ENCODE measurements at places on chromosomes 2 and 18. TPM values are rescaled to one million over a fixed set of nuclear protein-coding genes. Genes with fewer than 3 reads are reported as not detected.
A peak's percentile ranks its signal among the peaks of the same experiment; 100 is the strongest.

DNA sequence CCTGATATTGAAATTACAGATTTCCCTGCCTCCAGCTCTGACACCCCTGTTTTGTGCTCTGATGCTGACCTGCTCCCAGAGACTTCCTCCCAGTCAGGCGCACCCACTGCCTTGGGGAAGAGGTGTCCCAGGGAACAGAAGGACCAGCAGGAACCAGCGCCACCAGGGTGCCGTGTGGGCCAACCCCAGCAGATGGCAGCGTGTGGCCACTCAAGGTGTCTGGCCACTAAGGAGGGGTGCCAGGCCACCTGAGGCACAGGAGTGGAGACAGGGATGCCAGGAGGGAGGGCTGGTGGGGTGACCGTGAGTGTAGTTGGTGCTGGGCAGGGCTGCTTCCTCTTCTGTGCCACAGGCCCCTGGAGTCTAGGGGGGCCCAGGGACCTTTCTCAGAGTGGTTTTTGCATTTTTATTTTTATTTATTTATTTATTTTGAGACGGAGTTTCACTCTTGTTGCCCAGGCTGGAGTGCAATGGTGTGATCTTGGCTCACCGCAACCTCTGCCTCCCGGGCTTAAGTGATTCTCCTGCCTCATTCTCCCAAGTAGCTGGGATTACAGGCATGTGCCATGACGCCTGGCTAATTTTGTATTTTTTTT lies 56.0 kb downstream of the TEX44 start:
- peak; percentile 86 for DNase-seq

DNA sequence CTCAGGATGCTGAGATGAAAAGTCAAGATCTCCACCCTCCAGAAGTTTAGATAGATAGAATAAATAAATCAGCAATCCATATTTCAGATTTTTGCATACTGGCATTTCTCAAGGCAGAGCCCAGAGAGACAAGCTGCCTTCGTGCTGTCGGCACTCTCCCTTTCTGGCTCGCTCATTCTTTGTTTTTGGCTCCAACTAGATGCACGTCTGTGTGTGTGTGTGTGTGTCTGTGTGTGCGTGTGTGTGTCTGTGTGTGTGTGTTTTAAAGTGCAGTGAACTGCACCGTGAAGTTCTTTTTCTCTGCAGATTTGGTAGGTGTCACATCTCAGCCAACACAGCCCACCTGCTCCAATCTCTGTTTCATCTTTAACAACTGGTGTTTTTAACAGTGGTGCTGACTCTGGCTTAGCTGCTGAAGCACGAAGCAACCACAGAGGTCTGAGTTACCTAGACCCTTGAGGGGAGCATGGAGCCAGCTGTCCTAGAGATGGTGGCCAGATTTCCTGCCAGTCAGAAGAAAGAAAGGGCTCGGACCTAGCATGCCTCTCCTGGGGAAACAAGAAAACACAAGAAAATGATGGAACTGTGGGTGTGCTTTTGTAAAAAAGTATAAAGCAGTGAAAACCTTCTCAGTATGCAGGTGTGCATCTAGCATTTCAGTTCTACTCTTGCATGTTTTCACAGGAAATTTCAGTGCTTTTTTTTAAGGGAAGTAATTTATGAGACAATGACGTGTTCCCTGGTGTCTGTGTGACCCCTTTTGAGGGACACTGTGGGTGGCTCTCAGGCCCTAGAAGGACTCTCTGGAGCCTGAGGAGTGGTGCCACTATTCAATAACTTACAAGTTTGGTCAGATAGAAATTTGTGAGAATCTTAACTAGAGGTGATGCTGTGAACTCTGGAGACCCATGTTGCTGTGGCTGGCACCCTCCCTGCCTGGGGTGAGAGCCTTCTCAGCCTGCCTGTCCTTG lies 364.3 kb downstream of the RNF144A start:
- no peak for DNase-seq

DNA sequence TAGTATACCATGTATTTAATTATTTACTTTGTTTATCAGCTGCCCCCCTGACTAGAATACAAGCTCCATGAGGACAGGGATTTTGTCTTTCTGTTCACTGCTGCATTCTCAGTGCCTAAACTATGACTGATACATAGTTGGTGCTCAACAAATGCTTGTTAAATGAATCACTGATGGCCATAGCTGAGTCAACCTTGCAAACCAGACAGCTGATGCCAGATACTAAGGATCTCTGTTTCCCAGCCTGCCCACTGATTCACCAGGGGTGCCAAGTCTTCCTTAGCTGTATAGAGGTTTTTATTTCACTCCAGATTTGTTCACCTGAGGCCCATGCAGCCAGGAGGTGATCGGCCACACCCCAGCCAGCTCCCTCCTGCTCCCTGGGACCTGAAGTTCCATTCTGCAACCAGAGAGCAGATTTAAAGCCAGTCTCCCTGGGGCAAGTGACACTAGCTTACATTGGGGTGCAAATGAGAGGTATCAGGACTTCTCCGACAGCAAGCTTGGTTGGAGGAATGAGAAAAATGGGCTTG lies 92.2 kb downstream of the C1QL2 start:
- peak; percentile 21 for DNase-seq

- no peak for DNase-seq
Measured at GRCh38 chr2:1004398-1004797, 53.7 kb downstream of the SNTG2 start.

DNA sequence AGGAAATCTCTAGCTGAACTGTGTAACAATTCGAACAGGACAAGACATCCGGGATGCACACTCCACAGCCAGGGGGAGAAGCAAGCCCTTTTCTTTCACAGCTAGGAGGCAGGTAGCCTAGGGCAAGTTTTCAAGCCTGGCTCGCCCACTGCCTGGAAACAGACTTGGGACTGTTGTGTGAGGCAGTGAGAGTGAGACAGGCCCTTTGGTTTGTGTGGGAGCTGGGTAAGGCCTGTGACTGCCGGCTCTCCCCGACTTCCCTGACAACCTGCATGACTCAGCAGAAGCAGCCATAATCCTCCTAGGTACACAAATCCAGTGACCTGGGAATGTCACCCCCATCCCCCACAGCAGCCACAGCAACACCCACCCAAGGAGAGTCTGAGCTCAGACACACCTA lies 179.7 kb downstream of the WDPCP start:
- DNase-seq = peak; percentile 32

GRCh38 chr18:57547260-57547659 lies 39.2 kb downstream of the FECH start:
- no peak for DNase-seq

DNA sequence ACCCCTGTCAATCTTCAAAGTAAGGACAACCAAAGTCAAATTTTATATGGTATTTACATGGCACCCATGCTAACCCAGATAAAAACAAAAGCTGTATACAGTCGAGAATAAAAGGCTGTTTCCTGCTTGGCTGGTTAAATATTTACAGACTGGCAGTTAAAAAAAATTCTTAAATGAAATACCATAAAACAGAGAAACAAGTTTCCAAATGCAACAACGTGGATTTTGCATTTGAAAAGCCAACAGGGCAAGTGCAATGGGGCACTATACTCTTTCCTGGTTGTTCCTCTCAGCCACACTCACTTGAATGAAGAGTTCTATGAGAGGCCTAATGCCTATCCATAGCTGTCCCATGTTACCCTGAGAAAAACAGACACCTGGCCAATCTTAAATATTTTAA lies 6.1 kb upstream of the NR4A2 start:
- DNase-seq = no peak

Gene RIT2
- total RNA-seq = not detected

Gene SGPP2
- 47.4 TPM for total RNA-seq

DNA sequence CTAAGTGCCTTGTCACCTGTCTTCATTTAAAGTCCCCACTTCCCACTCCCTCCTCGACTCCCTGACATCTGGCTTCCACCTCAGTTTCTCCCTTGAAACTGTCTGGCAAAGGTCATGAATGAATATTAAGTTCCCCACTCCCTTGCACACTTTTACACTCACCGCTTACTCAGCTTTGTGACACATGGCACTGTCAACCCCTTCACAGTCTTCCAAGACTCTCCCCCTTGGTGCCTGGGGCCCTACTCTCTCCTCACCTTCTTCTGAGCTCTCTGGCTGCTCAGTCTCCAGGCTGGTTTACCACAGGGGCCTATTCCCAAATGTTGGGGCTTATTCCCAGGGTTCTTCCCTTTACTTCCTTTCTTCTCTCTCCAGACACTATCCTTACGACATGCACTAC lies 17.9 kb upstream of the PTPN4 start:
- DNase-seq = no peak

DNA sequence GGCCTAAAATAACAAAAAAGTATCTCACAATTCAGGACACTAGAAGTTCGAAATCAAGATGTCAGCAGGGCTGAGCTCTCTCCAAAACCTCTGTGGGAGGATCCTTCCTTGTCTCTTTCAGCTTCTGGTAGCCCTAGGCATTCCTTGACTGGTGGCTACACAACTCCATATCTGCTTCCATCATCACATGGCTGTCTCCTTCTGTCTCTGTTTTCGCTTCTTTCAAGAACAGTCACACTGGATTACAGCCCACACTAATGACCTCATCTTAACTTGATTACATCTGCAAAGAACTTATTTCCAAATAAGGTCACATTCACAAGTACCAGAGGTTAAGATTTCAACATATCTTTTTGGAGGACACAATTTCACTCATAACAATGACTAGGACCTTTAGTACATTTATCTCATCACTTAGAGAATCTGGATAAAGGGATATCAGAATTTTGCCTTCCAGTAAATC lies 275.2 kb downstream of the IRS1 start:
- peak; percentile 59 for DNase-seq

DNA sequence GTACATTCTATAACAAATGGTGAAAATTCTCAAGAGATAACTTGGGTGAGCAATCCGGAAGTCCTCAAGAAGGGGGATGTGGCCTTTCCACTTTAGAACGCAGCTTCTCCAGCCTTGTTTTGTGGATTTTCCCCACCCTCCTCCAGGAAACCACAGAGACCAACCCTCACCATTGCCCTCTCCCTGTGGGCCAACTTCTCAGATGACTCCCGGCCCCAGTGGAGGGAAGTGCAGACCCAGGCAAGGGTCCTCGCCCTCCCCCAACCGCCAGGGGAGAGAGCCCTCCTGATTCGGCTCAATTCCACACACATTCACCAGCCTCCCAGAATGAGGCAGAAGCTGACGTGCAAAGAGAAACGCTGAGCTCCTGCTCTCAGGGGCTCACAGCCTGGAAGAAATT lies 277.2 kb downstream of the EIPR1 start:
- DNase-seq = no peak

Gene HOXD1
- total RNA-seq = not detected

- DNase-seq = peak; percentile 48
Measured at GRCh38 chr2:74072565-74072964, 75.1 kb downstream of the BOLA3 start.

DNA sequence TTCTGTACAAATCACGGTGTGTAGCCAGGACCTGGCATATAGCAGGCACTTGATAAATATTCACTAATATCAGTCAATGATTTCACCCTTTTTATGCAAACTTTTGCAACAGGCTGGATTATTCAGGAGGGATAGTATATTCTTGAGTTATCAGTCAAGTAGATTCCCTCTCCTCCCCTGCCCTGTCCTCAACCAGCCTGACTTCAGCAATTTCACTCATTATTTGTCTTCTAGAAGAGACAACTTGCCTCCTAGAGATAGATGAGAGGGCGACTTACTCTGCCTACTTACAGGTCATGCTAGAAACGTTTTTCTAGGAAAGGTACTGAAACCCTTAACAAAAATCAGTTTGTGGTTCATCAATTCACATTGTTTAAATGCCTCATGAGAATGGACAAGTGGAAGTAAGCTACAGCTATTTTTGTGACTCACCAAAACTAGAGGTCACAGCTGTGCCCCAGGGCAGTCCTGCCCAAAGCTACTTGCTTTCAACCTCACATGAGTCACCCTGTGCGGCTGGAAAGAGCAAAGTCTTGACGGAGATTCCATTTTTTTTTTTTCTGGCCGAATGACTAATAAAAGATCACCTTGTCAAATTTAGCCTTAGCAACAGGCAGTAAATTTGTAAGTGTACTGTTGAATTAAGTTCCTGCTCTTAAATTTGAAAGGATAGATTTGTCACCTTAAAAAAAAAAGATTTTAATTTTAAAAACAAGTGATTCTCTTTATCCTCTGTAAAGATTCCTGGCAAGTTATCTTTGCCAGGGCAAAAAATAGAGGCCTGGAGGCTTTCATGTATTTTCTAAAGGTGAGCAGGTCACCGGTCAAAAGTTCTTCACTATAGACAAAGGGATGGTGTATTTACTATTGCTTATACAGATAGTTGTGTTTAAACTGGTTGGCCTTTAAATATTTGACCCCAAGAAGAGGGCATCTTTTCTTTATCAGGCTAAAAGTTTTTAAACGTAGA lies 109.0 kb upstream of the SLC35G4 start:
- peak; percentile 98 for DNase-seq

DNA sequence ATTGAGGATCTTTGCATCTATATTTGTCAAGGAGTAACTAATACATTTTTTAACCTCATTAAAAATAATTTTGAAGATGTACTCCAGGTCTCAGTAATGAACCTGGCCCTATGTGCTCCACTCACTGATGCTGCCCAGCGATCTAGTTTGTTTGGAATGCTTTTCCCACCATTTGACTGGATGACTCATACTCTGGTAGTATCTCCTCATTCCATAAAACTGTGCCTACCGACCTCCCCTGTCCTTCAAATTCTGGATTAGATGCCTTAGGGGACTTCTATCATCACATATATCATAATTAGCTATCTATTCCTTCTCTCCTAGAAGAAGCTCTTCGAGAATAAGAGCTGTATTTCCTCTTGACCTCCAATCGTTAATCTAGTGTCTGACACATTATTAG lies 83.8 kb downstream of the FAM117B start:
- peak; percentile 49 for DNase-seq

Gene B3GNT7
- not detected for total RNA-seq

GRCh38 chr2:26652361-26653041 lies 11.3 kb upstream of the CIB4 start:
- DNase-seq = no peak

Gene KRTCAP3
- total RNA-seq = 6.9 TPM

Gene AQP12B
- total RNA-seq = not detected

DNA sequence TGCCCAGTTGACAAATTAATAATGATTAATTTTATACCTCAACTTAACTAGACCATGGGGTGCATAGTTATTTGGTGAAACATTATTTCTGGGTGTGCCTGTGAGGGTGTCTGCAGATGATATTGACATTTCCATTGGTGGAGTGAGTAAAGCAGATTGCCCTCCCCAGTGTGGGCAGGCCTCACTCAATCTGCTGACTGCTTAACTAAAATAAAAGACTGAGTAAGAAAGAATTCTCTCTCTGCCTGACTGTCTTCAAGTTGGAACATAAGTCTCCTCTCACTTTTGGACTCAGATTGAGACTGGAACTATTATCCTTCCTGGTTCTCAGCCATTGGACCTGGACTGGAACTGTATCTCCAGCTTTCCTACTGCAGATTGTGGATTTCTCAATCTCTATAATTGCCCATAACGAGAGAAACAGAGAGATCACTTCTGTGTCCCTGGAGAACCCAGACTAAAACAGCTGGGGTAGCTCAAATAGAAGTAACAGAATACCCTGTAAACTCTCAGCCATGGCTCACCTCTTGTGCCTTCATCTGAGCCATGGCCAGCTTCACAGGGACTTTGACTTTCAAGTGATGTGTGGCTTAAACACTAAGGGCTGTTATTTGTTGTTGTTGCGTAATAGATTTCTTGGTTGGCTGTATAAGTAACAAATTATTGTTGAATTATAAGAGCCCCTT lies 575.3 kb upstream of the RAB6C start:
- no peak for DNase-seq

Gene RFX8
- total RNA-seq = not detected

GRCh38 chr2:28678944-28679343 lies 72.7 kb upstream of the PPP1CB start:
- no peak for DNase-seq

Gene RGPD3
- total RNA-seq = 0.20 TPM
